ENCODE measurements at places on chromosomes 7 and 10.

DNA sequence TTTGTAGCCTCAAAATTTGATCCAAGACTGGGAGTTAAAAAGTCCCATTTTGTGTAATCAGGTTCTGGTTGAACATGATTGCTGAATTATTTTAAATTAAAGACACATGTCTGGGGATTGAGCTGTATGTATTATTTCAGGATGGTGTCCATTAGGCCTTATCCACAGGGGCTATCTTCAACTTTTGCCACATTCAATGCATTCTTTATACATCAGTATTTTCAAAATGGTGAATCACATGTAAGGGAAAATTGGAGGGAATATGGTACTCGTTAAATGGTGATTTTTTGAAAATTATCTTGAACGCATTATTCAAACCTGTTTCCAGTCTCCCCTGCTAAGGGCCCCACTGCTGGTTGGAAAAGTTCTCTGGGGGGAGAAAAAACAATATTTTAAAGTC, 367.7 kb upstream of the NPVF start:
- no peak for DNase-seq

GRCh38 chr7:24199978-24200377, 84.0 kb upstream of the NPY start:
- no peak for DNase-seq

GRCh38 chr7:131108212-131108940, 219.3 kb upstream of the MKLN1 start:
- DNase-seq: peak; percentile 69

DNA sequence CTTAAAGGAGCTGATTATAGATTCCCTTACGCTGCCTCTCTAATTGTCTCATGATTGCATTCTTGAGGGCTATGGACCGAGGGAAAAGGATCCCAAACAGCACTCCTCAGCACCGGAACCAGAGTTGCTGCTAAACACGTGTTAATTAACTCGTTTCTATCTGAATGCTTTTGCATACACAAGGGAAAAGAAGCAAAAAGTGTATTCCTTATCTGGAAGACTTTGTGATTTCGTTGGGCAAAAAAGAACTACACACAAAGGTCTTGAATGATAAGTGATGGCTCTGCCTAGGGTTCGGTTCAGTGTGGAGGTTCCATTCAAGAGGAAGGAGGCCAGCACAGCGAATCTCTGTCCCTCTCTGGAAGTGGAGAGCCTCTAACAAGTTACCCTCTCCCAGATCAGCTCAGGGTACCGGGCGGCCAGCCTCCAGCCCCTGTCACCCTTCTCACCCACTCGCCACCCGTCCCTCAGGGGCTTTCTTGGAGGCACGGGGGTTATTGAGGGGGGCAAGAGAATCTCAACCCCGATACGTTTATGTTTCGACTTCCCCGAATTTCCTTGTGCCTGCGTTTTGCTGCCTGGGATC, 515 bp upstream of the SLC4A2 start:
- DNase-seq: no peak

GRCh38 chr7:127251036-127251464, 1.7 kb downstream of the GRM8 start:
- no peak for DNase-seq

DNA sequence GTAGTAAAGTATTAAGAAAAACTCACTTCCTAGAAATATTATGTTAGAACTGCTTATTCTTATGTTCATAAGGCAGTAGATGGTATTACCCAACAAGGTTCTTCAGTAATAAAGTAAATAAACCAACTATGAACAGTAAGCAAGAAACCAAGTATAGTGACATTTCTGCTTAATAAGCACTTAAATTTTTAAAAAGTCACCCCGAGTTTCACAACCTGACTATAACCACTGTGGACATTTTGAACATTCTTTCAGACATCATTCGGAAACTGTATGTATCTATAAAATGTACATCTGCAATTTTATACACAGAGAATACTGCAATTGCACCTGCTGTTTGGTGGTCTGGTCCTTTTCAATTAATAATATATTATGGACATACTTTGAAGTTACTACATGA, 1073.6 kb downstream of the XPNPEP1 start:
- no peak for DNase-seq

- no peak for DNase-seq
These were observed 63.8 kb downstream of the COL26A1 start for GRCh38 chr7:101426303-101427011.
